ENCODE measurements at places on chromosomes 7 and 10.

DNA sequence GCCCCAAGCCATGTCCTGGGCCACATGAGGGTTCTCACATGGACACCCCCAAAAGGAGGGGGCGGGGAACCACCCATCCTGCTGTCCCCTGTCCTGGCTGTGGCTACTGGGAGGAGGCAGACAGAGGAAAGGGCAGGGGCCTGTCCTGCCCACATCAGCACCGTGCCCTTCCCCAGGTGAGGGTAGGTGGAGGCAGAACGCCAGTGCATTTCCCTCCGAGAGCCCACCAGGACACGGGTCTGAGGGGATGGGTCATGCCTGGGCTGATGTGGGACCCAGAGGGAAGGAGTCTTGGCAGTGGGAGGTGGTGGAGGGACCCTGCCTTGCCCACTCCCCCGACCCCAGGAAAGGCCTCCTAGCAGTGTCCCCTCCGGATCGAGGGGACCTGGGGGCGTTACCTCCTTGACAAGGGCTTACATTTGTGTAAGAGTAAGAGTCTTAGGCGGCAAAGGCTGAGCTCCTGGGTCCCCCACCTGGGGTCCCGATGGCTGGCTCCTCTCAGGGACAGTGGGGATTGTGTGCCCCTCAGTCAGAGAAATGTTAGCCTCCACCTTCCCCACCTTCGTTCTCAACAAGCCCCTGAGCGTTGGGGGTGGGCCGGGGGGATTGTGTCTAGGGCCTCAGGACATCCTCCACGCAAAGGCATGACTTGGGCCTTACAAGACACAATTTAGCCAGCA is 6.1 kb downstream of the CRYGN start:
- DNase-seq = no peak

DNA sequence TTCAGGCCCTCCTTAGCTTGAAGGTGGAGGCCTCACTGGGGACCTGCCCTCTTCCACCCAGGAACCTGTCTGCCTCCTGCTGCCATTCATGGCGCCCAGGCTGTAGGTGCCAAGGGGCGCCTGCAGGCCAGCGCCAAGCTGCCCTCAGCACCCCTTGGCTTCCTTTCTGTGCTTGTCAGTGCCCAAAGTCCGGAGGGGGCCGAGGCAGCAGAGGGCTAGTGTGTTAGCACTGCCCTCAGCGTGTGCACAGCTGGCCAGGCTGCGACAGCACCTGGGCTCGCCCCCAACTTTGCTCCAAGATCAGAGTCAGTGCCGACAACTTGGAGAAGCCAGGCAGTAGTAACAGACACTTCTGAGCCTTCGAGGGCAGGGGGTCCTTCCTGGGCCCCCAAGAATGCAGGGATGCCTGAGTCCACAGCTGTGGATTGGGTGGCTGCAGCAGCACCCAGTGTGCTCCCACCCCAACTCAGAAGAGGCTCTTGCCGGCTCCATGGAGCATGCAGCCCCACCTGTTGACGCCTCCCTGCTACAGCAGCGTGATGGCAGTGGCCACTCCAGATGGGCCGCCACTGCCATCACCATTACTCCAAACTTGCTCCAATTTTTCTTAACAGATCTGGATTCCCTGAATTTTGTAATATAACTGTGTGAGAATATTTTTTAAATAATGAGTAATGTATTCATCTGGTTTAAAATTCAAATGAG is 41.7 kb downstream of the CACUL1 start:
- DNase-seq = no peak

DNA sequence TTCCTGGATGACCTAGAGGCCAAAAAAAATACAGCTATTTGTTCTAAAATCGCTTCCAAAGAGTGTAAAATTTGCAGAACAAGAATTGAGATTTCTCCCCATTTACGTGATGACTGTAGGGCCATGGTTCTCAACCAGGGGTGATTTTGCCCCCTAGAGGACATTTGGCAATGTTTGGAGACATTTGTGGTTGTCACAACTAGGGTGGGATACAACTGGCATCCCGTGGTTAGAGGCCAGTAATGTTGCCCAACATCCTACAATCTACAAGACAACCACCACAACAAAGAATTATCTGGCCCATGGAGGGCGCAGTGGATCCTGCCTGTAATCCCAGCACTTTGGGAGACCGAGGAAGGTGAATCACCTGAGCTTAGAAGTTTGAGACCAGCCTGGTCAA is 22.8 kb upstream of the MALSU1 start:
- no peak for DNase-seq

GRCh38 chr10:125868372-125868975 is 12.6 kb downstream of the DHX32 start:
- DNase-seq = no peak

Measured in activated naive CD8-positive, alpha-beta T cell treated with anti-CD3 and anti-CD28 coated beads, Interleukin-2, amount 50 U/mL, for 16 hours (primary cell).